ENCODE measurements at places on chromosomes 5 and 9.

- DNase-seq: no peak
Measured at GRCh38 chr5:136511046-136511445, 145.7 kb upstream of the TRPC7 start.

DNA sequence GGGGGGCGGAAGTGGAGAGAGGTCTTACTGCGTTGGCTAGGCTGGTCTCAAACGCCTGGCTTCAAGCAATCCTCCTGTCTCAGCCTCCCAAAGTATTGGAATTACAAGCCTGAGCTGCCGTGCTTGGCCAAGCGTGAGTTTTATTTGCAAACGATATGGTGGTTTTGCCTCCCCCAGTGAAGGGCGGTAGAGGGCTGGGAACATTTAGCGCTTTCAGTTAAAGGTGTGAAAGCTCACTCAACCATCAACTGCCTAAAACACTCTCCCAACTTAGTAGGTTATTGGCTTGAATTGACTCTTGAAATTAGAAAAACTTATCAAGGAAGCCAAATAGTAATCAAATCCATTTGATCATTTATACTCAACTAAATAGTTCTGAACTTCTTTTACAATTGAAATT lies 156.3 kb downstream of the ESM1 start:
- DNase-seq: no peak

- DNase-seq: no peak
Measured at GRCh38 chr5:54261596-54261995, 48.8 kb downstream of the ARL15 start.

DNA sequence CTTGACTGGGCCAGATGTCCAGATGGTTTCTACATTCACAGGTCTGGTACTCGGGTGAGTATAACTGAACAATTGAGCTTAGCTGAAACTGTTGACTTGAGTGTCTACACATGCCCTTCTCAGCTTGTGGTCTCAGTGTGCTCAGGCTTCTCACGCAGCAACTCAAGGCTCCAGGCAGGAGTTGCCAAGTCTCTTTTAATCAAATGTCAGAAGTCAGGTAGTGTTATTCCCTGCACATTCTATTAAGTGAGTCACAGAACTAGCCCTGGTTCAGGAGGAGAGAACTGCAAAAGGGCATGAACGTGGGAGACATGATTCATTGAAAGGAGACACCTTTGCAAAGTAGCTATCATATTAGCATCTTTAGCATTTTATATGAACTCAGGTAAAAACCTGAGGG lies 199.3 kb upstream of the ACTBL2 start:
- no peak for DNase-seq

- no peak for DNase-seq
Measured at GRCh38 chr9:73411494-73411893, 259.8 kb downstream of the ANXA1 start.

DNA sequence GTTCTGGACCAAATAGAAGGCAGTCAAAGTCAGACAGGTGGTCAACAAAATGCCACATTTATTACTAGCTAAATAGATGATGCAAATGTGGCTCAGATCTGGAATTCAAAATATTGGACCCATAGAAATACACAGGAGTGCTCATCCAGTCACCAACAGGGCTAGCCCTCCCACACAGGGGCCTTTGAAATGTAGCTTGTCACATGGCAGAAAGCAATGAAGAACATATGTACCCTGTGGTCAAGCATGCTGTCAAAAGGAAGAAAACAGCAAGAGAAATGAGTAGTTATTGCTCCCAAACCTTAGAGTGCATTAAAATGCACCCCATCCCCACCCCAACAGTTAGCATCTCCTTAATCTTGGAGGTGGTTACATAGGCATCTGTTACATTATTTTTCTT lies 20.9 kb upstream of the CCDC112 start:
- DNase-seq: no peak

GRCh38 chr9:127206666-127207065 lies 57.9 kb upstream of the GARNL3 start:
- no peak for DNase-seq

- no peak for DNase-seq
Measured at GRCh38 chr9:76366275-76366674, 28.0 kb downstream of the RFK start.

DNA sequence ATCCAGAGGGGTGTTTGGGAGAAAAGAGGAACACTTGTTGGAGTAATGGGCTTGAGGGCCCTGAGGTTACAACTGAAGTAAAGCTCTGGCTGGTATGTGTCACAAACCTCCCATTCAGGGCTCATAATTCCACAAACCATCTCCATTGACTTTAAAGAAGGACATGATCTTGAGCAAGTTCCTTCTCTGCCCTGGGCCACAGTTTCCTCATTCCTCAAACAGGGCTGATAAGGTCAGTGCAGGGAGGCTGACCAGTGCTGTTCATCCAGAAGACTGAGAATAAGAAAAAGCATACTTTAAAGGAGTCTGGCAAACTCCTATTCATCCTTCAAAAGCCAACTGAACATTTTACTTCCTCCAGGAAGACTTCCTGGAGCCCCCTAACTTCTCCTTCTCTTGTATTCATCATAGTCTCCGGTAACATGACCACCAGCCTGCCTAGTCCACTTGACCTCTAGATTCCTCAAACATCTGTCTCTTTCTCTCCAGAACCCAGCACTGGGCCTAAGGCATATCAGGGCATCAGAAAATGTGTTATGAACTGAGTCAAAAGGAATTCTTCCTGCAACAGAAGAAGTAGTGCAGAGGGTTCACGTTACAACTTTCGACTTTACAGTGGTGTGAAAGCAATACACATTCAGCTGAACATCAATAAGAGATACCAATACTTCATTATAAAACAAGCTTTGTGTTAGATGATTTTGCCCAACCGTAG lies 20.7 kb upstream of the PTPN3 start:
- DNase-seq: no peak

GRCh38 chr5:138983984-138984383 lies 108.8 kb upstream of the LRRTM2 start:
- no peak for DNase-seq

- no peak for DNase-seq
Measured at GRCh38 chr5:135303582-135304173, 95.4 kb downstream of the MACROH2A1 start.

DNA sequence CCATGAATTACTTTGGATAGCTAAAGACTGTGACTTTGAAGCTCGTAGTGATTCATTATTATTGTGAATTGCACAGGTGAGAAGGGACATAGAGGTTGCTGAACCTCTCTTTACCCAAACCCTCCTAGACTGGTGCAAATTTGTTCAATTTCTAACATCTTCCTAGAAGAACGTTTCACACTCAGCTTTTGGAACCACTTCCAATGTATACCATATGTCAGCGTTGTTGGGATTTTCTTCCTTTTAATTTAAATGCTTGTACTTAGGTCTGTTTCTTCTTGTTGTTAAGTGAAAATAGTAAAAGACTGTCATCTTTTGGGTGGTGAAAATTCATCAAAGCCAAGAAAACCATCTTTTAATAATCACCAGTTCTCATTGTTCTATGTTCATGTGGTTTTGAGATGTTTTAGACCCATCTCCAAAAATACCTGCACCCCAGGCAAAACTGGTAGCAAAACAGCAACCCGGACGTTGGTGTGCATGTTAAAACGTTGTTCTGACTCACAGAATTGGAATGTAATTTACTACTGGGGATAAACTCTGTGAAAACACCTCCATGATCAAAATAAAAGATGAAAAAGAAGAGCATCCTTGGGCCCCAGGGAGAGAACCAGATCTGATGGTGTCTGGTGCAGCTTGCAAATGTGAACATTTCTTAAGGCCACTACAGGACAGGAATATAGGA lies 238.3 kb downstream of the NPR3 start:
- DNase-seq: no peak

DNA sequence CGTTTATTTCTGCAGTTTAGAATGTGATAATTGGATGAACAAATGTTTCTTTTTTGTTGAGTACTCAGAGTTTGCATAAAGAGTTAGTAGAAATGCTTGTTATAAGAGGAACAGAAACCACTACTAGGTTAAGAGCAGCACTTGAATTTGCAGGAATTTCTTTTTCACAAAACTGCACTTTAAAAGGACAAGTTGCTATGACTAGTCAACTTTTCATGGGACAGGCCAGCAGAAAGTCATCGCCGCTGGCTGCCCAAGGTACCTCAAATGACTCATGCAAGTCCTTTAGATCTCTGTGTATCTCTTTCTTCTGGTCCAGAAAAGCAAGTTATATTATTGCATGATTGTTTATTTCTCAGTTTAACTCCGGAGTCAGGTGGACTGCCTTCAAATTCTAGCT lies 97.3 kb upstream of the HMHB1 start:
- DNase-seq: no peak

DNA sequence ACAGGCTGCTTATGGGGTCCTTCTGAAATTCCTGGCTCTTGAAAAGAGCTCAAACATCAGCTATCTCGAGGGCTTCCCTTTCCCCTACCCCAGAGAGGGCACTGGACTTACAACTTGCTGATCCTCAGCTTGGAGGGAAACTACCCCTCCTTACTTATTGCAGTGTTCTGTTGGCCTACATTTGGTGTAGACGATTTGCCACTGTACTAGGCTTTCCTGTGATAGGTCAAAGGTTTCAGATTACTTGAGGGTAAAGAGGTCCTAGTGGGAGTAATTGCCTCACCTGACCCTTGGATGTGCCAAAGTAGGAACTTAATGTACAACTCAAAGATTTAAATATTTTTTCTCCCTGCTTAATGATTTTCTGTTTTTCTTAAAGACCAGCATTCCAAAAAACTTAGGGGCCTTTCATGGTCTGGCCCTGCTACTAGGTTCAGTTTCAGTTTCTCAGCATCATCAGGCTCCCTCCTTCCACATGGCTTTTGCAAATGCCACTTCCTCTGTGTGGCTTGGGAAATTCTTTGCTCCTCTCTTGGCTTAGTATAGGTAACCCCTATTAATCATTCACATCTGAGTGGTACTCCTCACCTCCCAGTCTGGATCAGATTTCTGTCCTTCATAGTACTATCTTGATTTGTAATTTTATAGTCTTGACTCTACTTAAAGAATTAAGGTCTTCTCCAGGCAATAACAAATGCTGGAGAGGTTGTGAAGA lies 32.4 kb downstream of the CYSTM1 start:
- no peak for DNase-seq

DNA sequence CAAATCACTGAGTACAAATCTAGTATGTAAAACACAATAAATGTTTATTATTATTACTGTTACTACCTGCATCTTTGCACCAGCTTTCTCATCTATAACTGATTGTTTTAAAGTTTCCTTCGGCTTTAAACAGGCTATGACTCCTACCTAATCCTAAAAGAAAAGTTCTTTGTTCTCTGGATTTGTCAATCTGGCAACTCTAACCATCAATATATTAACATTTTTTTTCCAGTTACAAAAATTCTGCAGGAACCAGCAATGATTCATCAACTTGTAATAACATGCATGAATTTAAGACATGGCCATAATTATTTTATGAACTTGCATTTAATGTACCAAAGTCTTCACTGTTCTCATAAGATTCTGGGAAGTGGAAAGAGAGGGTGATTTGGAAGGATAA lies 228.5 kb downstream of the PIK3R1 start:
- no peak for DNase-seq

GRCh38 chr5:80711216-80711615 lies 56.4 kb upstream of the DHFR start:
- no peak for DNase-seq

DNA sequence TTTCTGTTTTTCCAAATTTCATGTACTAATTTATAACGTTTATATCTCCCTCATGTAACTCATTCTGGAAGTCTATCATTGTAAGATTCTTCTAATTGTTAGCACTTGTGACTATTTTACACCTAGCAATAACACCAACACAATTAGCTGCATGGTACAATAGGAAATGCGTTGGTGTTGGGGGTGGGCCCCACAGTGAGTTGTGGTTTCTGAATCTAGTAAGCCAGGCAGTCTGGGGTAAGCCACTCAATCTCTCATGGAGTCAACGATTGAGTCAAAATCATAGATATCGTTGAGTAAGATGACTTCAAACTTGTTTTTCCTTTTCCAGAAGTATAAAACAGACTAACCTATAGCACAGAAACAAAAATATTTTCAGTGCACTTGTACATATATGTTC lies 30.0 kb downstream of the IRX1 start:
- no peak for DNase-seq

GRCh38 chr9:108903420-108904103 lies 30.4 kb downstream of the ELP1 start:
- no peak for DNase-seq

DNA sequence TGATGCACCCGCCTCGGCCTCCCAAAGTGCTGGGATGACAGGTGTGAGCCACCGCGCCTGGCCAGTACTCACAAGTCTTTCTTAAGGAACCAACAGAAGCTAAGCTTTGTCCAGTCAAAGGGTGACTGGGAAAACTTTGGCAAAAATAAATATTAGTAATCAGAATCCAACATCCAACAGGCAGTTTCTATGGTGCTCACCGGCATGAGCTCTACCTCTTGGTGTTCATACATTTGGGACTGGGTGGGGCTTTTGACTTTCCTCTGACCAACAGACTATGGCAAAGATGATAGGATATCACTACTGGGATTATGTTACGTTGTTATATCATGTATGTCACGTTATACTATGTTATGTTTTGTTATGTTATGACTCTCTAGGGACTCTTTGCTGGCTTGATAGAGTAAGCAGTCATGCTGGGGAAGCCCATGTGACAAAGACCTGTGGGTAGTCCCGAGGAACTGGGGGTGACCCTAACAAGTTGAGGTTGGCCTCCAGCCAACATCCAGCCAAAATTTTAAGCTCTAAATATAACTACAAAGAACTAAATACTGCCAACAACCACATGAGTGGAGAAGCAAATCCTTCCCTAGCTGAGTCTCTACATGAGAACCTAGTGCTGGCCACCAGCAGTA lies 6.0 kb downstream of the RASGEF1C start:
- DNase-seq: no peak

DNA sequence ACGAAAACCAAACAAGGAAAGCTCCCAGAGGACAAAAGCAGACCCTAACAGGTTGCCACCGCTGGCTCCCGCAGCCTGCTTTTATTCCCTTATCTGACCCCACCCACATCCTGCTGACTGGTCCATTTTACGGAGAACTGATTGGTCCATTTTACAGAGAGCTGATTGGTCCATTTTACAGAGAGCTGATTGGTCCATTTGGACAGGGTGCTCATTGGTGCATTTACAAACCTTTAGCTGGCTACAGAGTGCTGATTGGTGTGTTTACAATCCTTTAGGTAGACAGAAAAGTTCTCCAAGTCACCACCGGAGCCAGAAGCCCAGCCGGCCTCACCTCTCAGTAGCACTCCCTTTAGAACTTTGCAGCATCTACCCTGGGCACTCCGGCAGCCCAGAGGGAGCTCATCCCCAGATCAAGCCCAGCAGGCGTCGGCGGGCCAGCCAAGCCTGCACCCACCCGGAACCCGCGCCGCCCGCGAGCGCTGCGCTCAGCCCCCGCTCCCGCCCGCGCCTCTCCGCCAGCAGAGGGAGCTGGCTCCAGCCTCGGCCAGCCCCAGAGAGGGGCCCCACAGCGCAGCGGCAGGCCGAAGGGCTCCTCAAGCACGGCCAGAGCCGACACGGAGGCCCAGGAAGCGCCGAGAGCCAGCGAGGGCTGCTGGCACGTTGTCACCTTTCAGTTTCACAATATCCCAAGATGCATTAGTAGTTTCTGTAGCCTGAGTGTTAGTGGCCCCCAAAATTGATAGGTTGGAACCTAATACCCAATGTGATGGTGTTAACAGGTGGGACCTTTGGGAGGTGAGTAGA lies 35.3 kb upstream of the CLPTM1L start:
- DNase-seq: no peak

Measured in HFF-Myc (cell line).